ENCODE measurements at places on chromosomes 5 and 9.

- no peak for DNase-seq
These were observed 87.5 kb upstream of the GAS1 start for GRCh38 chr9:87034841-87035240.

GRCh38 chr9:90044710-90045151 lies 439.9 kb downstream of the GADD45G start:
- no peak for DNase-seq

DNA sequence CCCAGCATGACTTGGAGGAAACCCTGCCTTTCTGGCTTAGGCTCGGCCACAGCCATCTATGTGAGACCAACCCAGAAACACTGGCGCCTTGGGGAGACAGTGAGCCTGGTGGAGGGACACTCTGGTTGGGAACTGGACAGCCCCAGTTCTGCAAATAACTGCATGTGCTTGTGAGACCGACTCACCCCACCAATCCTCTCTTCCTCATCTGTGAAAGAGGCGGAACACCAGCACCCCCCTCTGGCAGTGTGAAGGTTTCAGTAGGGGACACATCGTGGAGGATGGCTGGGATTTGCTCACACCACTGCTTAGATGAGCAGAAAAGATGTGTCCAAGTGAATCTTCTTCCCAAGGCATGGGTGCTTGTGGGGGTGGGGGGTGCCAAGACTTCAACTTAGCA lies 43.4 kb upstream of the N4BP3 start:
- no peak for DNase-seq

DNA sequence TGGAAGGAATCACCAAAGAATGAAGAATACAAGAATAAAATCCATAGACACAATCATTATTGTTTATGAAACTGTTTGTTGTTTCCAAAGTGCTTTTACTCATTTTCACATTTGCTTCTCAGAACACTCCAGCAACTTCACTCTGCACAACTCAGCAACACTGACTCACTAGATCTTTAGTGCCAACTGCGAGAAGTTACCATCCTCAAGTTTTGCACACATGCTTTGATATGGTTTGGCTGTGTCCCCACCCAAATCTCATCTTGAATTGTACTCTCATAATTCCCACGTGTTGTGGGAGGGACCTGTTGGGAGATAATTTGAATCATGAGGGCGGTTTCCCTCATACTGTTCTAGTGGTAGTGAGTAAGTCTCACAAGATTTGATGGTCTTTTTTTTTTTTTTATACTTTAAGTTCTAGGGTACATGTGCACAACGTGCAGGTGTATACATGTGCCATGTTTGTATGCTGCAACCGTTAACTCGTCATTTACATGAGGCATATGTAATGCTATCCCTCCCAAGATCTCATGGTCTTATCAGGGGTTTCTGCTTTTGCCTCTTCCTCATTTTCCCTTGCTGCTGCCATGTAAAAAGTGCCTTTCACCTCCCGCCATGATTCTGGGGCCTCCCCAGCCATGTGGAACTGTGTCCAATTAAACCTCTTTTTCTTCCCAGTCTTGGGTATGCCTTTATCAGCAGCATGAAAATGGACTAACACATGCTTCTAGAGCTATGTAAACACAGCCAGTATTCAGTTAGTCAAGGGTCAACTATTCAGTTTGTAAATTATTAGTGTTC lies 36.9 kb downstream of the CLINT1 start:
- no peak for DNase-seq

DNA sequence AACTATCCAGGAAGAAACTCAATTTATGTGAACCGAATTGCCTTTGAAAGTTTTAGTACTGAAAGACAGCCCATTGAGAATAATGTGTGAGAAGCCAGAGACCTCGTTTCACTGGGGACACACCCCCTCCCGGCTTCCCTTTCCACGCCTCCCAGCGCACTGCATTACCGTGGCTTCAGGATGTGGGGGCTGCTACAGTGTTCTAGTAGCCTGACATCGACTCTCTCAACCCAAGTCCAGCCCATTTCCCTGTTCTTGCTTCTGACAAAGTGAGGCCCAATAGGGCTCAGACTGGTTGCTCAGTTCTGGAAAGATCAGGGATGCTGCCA lies 3.5 kb downstream of the PAX5 start:
- DNase-seq: no peak

- DNase-seq: no peak
These were observed 28.8 kb upstream of the PLIN2 start for GRCh38 chr9:19156026-19156474.

GRCh38 chr5:172005708-172006320 lies 624 bp downstream of the FBXW11 start:
- no peak for DNase-seq

DNA sequence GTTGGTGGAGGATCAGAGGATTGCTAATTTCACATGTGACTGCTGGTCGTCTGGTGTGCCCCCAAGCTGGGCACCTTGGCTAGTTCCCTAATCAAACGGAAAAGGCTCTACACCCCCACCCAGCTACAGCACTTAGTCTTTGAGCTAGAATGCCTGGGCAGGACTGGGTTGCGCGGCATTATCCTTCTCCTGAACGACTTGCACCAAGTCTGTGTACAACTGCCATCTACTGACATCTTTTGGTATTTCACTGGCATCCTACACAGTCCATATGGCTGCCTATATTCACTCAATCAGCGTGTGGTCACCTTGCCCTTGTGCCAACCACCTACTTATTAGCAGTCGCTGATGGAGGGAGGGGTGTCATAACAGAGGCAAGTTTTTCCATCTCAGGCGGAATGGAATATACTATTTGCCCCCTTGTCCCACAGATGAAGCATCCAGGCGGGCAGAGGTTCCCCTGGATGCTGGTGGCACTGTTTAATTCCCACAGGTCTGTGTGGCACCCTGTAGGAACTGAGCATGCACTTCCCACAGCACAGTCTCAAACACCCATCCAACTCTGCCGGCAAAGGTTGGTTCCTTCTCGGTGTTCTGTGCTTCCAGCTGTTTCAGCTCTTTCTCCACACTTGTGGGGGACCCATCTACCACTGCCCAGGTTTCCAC lies 150.1 kb downstream of the OSTF1 start:
- no peak for DNase-seq

- DNase-seq: no peak
These were observed 78.4 kb upstream of the ITGA1 start for GRCh38 chr5:52709167-52709925.

GRCh38 chr9:7394002-7394774 lies 405.4 kb downstream of the DMAC1 start:
- no peak for DNase-seq

GRCh38 chr5:6721442-6721841 lies 8.2 kb downstream of the TENT4A start:
- no peak for DNase-seq

GRCh38 chr5:132074091-132074771 lies 642 bp downstream of the CSF2 start:
- no peak for DNase-seq

DNA sequence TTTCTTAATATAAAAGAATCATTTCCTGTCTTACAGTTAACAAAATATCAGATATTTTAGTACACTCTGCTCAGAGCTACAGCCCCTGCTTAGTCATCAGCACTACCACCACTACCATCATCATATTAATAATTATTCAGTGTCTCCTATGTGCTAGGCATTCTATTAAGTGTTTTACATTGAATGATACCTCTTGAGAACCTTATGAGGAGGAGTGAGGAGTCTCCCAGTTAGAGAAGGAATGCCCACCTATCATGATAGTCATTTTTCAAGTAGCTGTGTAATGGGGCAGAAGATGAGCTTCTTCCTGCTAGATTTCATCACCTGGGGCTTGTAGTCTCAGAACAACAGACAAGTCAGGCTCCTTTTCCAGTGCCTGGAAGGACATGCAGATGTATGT lies 238.0 kb downstream of the TRIM32 start:
- DNase-seq: no peak

GRCh38 chr9:133115604-133116345 lies 5.3 kb downstream of the RALGDS start:
- no peak for DNase-seq

DNA sequence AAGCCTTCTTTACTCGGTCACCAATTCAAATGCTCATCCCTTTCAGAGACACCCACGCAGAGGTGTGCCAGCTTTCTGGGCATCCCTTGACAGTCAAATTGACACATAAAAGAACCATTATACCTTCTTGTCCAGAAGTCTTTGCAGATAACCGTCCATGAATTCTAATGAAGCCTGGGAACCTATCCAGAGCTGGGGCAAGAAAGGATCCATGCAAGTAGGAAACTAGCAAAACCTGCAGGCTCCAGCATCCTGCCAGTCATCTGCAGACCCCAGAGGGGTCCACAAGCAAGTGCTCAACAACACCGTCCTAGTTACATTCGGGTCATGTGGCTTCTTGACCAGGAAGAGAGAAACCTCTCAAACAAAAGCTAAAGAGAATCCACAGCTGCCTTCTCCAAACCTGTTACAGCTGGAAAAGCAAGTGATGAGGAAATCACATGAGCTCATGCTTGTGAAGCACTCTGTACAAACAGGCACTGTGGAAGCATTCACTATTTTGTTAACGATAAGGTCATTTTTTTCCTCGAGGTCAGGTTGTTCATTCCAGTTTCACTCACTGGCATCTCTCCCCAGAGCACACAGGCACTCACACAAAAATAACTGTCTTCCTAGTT lies 80.2 kb upstream of the DMRT1 start:
- no peak for DNase-seq

DNA sequence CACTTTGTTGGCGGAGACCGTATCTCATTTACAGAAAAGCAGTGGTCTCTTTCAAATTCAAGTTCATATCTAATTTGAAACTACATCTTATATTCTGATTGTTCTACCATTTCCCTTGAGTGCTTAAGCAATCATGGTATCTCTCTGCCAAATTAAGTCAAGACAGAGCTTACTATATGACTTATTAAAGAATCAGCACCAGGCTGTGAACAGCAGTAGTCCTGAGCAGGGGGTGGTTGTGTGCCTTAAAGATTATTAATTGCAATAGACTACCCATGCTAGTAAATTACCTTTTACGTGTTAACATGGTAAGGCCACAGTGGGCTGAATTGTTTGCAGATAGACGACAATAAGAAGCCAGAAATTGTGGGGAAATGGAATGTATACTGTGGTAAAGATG lies 21.5 kb downstream of the SNCAIP start:
- no peak for DNase-seq

DNA sequence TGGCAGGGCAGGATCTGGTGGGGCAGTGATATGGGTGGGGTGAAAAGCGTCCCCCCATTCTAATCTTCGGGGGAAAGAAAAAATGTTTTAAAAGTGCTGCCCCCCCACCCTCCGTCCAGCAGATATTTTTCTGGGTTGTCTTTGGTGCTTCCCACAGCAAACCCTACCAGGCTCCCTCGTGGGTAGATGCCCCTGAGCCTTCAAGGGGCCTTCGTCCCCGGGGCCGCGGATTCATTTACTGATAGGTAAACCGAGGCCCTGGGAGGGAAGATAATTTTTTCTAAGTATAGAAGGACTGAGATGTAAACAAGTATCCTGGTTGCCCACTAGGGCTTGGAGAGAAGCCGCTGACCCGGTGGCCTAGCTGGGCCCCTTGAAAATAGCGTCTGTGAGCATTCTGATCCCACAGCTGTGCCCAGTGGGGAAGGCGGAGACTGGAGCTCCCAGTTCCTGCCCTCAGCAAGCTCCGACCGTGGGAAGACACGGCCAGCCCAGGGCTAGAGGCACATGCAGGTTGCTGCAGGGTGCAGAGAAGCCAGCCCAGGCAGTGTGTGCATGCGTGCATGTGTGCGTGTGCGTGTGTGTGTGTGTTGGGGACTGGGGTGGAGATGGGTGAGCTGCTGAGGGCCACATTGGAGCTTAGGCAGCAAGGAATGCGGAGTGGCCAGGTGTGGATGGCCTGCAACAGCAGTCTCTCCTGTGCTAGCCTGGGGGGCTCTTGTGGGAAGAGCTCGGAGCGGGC lies 6.0 kb upstream of the RXRA start:
- no peak for DNase-seq

GRCh38 chr9:114631166-114631565 lies 20.1 kb downstream of the TMEM268 start:
- DNase-seq: no peak

GRCh38 chr5:63456279-63456678 lies 506.0 kb downstream of the HTR1A start:
- DNase-seq: no peak

- DNase-seq: no peak
These were observed 278.1 kb upstream of the KLF4 start for GRCh38 chr9:107767711-107768110.

Data from stimulated activated CD8-positive, alpha-beta memory T cell treated with anti-CD3 and anti-CD28 coated beads, Interleukin-4, amount 100 ng/mL, for 1 hour (primary cell).